Right renal cortex interstitium (tissue), 3 donors: ENCODE measurements at places on chromosomes 16 and 17. TPM values are rescaled to one million over a fixed set of nuclear protein-coding genes. Genes with fewer than 3 reads are reported as not detected.

KRTAP4-4 gene
- polyA plus RNA-seq: not detected

WNK4 gene
- 11.0 TPM for polyA plus RNA-seq

UTS2R gene
- 0.11 TPM for polyA plus RNA-seq

RHBDL3 gene
- 1.3 TPM for polyA plus RNA-seq

GLTPD2 gene
- 4.1 TPM for polyA plus RNA-seq
